ENCODE measurements at places on chromosomes 3 and 15. TPM values are rescaled to one million over a fixed set of nuclear protein-coding genes. Genes with fewer than 3 reads are reported as not detected.

Gene FAM3D
- not detected for total RNA-seq

Gene FGD5
- total RNA-seq, result 15.7 TPM

Gene CFAP92
- 1.6 TPM for total RNA-seq

Gene NANOGP8
- total RNA-seq, result not detected

Gene NME9
- total RNA-seq, result not detected

Gene AMT
- 2.6 TPM for total RNA-seq

Gene HES1
- 23.0 TPM for total RNA-seq

Gene HESX1
- total RNA-seq, result not detected

Gene KCNMB3
- 2.6 TPM for total RNA-seq

Gene DNAH12
- 0.52 TPM for total RNA-seq

Gene FRMD4B
- total RNA-seq, result 21.4 TPM

Gene C15orf40
- 18.3 TPM for total RNA-seq

Gene XIRP1
- total RNA-seq, result 30.8 TPM

All from skeletal muscle tissue (tissue), 5 donors.